ENCODE measurements at places on chromosomes 11 and 22.

GRCh38 chr11:20731676-20732215 is 62.4 kb downstream of the NELL1 start:
- no peak for DNase-seq

DNA sequence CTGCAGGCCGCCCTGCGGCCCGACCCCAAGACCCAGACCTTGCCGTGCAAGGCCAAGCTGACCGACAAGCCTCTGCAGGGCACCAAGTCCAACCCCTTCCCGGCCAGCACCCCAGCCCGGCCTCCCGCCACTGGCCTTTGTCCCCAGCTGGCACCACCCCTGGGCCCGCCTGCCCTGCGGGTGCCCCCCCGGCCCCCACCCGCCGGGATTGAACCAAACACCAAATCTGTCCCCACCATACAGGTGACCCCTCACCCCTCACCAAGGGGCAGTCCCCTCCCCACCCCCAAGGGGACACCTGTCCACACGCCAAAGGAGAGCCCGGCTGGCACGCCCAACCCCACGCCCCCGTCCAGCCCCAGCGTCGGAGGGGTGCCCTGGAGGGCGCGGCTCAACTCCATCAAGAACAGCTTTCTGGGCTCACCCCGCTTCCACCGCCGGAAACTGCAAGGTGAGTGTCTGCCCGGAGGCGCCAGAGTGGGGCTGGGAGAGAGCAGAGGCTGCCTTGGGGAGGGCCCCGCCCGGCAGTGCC is 36.2 kb downstream of the MOB2 start:
- no peak for DNase-seq

GRCh38 chr11:11836676-11837231 is 5.0 kb upstream of the USP47 start:
- DNase-seq, result no peak

- no peak for DNase-seq
Measured at GRCh38 chr11:102647430-102647829, 22.3 kb upstream of the MMP20 start.

DNA sequence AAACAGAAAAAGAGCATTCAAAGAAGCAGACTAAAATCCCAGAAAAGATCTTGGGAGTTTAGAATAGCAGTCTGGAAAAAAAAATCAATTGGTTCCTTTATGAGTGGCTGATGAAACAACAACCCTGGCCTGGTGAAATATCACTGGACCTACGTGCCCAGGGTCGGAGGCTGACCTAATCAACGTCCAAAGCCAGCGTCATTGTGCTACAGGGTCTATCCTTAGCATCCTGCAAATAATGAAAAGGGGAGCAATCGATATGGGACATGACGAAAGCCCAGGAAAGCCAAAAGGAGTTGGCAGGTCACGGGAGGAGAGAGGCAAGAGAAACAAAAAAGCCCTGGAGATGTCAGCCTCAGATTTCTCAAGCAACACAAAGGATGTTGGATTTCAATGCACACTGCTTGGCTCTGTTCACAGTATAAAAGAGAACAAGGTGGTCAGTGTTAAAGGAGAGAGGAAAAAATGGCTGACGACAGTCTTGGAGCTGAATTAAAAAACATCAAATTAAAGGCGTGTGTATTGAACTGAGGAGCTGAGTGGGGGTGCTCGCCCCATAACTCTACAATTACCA is 148.8 kb downstream of the BLID start:
- no peak for DNase-seq

DNA sequence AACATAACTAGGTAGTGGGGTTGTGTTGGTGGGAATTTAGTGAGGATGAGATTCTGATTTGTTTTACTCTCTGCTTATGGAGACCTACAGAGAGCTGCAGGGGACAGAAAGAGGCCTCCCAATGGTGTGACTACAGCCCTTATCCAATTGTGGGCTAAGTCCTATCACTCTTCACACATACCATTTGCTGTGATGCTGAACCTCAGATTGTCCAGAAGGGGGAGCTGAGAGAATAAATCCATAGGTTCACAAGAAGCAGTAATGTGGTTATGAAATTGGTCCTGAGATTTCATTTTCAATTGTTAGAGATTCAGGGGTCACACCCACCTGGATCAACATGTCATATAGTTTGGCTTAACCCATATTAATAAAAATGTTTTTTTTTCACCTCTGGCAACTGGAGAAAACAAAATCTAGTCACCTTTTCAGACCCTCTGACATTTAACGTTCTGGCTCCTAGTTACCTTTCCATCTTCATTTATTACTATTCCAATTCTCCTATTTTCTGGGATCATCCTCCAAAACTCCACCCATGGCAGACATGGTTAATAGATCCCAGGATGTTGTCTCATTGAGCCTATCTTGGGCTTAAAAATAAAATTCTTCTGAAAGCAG is 53.3 kb upstream of the PTPN5 start:
- no peak for DNase-seq

GRCh38 chr11:2898366-2899079 is 12.9 kb upstream of the CDKN1C start:
- DNase-seq, result peak; percentile 47

DNA sequence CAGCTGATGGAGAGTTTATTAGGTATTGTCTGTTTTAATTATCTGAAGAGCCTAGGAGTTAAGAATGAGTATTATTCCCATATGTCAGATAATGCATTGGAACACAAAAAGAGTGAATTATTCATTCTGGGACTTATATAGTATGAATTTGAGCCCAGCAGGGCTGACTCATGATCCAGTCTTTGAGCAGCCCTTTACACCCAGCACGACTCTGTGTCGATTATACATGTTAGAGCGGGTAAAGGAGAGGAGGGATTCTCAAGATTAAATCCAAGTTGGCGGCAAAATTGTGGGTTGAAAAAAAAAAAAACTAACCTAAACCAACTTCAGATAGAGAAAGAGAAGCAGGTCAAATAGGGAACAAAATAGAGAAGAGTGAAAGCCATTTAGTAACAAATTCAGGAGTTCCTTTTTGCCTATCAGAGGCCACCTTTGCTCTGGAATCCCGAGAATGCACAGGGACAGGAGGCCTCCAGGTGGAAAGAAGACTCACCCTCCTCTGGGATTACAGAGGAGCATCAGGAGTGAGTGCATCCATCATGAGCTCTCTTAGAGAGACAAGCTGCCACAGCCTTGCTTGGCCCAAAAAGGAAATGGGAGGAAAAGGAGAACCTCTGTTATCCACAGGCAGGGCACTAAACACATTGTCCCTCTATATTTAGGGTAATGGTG is 3.1 kb downstream of the MRGPRX1 start:
- no peak for DNase-seq

DNA sequence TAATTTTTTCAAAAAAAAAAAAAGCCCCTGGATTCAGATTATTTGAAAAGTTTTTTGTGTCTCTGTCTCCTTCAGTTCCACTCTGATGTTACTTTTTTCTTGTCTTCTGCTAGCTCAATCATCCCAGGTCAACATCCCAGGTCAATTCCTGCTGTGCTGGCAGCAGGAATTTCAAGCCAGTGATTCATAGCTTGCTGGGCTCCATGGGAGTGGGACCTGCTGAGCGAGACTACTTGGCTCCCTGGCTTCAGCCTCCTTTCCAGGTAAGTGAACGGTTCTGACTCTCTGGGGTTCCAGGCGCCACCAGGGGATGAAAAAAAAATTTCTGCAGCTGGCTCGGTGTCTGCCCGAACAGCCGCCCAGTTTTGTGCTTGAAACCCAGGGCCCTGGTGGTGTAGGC is 31.4 kb downstream of the PLAAT5 start:
- no peak for DNase-seq

GRCh38 chr11:22554221-22554620 is 71.4 kb downstream of the FANCF start:
- DNase-seq, result no peak

GRCh38 chr22:36086170-36086490 is 57.5 kb upstream of the RBFOX2 start:
- DNase-seq, result no peak

- no peak for DNase-seq
Measured at GRCh38 chr22:39938509-39939111, 21.6 kb upstream of the TMA7B start.

DNA sequence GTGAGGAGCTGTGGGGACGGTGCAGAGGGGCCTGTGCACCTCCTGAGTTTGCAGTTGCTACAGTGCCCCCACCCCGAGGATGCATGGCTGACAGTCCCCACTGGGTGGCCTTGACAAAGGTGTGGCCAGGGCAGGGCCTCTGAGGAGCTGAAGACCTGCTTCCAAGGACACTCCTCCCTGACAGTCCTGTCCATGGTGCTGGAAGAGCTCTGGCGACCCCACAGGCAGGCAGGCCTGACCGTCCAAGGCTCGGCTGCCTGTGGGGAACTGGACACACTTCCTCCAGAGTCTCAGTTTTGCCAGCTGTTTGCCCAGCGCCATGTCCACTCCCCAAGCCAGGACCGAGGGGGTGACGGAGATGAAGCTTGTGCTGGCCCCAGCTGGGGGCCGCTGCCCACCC is 32.7 kb downstream of the BRSK2 start:
- DNase-seq, result no peak

- no peak for DNase-seq
Measured at GRCh38 chr11:15714641-15715399, 600.1 kb downstream of the INSC start.

DNA sequence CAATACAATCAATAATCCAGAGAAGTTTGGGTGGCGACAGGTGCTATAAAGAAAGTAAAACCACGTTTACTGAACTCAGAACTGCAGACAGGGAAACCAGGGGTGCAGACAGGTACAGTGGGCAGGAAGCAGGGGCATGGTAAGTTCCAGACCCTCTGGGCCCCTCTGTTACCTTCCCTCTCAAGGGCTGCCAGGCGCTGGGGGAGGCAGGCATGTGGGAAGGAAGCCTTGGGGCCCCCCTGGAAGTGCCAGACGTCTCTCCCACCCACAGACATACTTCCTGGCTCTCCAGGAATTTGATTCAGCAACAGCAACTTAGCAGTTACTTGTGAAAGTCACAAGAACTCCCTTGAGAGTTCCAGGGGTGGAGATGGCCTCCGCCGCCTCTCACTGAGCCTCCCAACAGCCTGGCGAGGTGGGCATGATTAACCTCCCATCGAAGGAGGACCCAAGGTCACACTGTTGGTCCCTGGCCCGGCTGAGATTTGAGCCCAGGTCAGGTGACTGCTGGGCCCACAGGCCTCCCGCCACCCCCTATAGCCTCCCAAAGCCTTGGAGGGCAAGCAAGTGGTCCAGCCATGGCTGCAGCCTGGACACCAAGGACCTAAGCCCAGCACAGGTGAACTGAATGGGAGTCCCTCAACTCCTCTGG is 14.1 kb upstream of the TSKU start:
- no peak for DNase-seq

GRCh38 chr11:75262961-75263852 is 22.6 kb downstream of the TPBGL start:
- DNase-seq, result no peak

DNA sequence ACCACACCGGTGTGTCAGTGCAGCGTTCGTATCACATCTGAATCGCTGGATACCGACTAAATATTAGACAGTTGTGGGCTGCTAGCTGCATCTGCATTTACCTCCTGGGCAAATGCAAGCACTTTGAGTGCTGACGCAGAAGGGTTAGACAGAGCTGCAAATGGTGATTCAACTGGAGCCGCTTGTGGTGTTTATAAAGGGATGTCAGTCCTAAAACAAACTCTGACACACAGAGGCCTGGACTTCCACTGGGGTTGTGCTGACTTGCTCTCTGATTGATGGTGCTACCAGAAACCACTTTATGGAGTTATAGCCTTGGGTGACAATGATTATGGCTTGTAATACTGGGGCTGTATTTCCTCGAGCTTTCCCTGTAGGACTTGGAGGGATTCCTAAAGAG is 374.4 kb downstream of the NTM start:
- no peak for DNase-seq

GRCh38 chr11:121210445-121211080 is 82.0 kb upstream of the SC5D start:
- DNase-seq, result no peak

DNA sequence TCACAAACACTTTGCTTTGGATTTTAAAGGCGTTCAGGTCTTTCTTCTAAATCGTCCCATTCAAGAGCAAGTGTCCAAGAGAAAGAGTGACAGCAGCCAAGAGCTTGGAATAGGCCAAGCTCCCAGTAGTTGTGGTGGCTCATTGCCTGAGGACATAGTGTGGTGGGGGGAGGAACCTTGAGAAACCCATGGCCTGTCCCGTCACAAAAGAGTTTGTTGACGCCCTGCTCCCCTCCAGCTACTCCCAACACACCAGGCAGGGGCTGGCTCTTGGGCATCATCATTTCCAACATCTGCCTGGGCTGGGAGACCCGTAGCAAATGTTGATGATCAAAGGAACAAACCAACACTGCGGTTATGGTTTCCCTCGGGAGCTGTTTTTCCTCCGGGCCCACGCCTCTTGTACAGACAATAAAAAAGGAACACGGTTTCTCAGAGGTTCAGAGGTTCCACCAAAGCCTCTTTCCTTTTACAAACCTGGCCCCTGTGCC is 20.8 kb downstream of the FADS3 start:
- DNase-seq, result no peak

- DNase-seq, result no peak
Measured at GRCh38 chr22:22478470-22478869, 30.1 kb downstream of the ZNF280B start.

DNA sequence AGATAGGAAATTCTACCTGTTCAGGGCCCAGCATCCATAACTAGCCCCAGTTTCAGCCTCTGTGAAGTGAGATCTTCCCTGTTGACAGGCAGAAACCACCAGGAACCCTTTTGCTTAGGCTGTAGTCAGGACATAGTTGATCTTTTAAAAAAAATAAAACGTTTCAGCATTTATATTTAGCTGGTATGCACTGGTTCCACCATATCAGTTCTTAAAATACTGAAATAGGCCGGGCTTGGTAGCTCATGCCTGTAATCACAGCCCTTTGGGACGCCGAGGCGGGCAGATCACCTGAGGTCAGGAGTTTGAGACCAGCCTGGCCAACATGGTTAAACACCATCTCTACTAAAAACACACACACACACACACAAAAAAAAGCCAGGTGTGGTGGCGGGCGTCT is 35.3 kb downstream of the GALNT18 start:
- DNase-seq, result no peak

GRCh38 chr22:35868938-35869337 is 151.3 kb downstream of the APOL5 start:
- no peak for DNase-seq

DNA sequence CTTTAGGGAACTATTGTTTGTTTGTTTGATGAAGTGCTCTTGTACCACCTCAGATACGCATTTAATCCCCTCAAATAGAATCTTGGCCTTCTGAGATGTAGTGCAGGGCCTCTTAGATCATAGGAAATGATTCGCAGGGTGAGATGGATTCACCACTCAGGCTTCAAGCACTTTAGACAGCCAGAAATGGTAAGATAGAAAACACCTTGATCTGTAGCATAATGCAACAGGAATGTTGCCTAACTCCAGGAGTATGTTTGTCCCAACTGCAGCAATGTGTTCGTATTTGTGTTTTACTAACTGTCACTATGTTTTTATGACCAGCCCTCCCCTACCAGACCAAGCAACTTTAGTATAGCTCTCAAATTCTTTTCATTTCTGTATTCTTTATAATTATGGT is 761.2 kb downstream of the NELL1 start:
- no peak for DNase-seq

DNA sequence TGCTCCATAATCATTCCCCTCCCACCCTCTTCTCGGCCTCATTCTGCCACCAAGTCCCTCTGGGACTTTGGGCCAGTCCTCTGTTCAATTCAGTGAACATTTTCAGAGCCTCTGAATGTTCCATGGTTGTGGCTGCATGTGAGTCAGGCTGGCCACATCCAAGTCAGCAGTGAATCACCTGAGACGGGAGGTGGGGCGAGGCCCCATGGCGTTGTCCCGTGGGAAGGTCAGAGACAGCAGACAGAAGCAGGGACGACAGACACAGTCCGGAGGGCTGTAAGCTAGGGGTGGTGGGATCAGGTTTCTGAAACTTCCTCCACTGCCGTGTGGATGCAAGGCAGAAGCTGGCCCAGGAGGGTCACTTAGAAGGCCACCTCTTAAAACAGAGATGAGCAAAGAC is 324.8 kb downstream of the MN1 start:
- DNase-seq, result no peak

- DNase-seq, result no peak
Measured at GRCh38 chr11:69208190-69209037, 52.7 kb downstream of the SMIM38 start.

All from left ventricle myocardium inferior (tissue), 1 donor.